Myometrial cell (primary cell): ENCODE measurements at places on chromosomes 16 and 17. TPM values are rescaled to one million over a fixed set of nuclear protein-coding genes. Genes with fewer than 3 reads are reported as not detected.

Gene LGALS9
- 0.18 and 6.9 TPM in 2 replicates for total RNA-seq

Gene ULK2
- total RNA-seq: 15.0 and 17.0 TPM in 2 replicates

Gene SLC13A5
- total RNA-seq: not detected in 2 replicates

Gene GNG13
- not detected in 2 replicates for total RNA-seq

Gene NF1
- 25.4 and 26.6 TPM in 2 replicates for total RNA-seq

Gene NPIPA3
- not detected in 2 replicates for total RNA-seq

Gene NPIPB12
- total RNA-seq: 5.5 and 7.2 TPM in 2 replicates

Gene FOXJ1
- total RNA-seq: not detected in 2 replicates

Gene C17orf50
- total RNA-seq: not detected in 2 replicates

Gene CCL17
- total RNA-seq: not detected in 2 replicates

Gene ARL5C
- not detected in 2 replicates for total RNA-seq

Gene ARHGAP44
- under 0.01 and 0.18 TPM in 2 replicates for total RNA-seq

Gene KRTAP4-8
- not detected in 2 replicates for total RNA-seq

Gene PIRT
- not detected in 2 replicates for total RNA-seq

Gene RCVRN
- total RNA-seq: not detected in 2 replicates

Gene TBC1D3L
- 1.9 and 4.0 TPM in 2 replicates for total RNA-seq

Gene TSNAXIP1
- total RNA-seq: under 0.01 and 1.4 TPM in 2 replicates

Gene KRT31
- not detected in 2 replicates for total RNA-seq
